ENCODE measurements at places on chromosomes 12 and 14.

DNA sequence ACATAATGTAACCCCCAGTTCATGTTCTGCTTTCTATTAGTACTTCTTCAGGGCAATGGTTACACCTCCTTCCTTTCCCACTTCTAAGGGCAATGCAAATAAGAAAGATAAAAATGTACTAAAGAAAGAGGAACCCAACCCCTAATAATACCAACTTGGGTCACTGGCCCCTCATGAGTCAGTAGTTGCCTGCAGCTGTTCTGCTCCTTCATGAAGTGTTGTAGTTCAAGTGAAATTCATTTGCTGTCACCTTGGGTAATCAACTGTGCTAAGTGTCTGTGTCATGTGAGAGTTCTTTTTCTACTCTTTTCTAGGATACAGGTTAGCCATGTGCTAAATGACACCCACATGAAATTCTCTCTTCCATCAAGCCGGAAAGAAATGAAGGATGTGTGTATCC, 91.8 kb downstream of the PLXNC1 start:
- DNase-seq = no peak

DNA sequence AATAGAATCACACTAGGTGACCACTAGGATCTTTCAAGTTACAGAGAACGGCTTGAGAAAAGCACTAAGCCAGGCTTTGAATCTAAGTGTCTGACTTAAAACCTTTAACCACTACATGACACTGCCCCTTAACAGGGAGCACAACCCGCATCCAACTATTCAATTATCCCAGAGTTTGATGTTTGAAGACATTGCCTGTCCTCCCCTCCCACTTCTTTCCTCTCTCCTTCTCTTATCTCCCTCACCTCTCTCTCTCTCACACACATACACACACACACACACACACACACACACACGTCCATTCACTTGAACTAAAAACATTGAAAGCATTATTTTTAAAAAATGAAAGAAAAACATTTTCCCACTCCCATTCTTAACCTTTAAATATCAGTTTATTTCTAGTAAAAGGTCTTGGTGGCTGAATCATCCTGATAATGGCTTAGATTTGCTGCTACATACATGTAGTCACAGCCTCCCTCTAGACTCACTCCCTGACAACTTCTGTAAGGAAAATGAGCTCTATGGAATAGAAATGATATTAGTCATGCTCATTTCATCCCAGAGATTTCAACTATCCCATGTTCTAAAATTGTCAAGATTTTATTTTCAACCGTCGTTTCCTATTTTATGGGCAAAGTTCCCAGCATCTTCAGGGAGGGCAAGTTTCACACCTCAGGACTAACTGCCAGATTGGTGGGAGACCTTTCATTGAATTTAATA, 53.5 kb upstream of the RAP1B start:
- DNase-seq = no peak

DNA sequence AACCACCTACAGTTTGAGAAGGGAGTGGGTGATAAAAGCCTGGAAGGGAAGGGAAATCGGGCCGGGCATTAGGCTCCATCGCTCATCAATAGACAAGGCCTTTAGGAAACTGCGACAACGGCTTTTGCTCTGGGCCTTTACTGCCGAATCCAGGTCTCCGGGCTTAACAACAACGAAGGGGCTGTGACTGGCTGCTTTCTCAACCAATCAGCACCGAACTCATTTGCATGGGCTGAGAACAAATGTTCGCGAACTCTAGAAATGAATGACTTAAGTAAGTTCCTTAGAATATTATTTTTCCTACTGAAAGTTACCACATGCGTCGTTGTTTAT, 261 bp upstream of the RNU7-1 start:
- DNase-seq = no peak

GRCh38 chr14:20989471-20989786, 351 bp upstream of the METTL17 start:
- DNase-seq = no peak

DNA sequence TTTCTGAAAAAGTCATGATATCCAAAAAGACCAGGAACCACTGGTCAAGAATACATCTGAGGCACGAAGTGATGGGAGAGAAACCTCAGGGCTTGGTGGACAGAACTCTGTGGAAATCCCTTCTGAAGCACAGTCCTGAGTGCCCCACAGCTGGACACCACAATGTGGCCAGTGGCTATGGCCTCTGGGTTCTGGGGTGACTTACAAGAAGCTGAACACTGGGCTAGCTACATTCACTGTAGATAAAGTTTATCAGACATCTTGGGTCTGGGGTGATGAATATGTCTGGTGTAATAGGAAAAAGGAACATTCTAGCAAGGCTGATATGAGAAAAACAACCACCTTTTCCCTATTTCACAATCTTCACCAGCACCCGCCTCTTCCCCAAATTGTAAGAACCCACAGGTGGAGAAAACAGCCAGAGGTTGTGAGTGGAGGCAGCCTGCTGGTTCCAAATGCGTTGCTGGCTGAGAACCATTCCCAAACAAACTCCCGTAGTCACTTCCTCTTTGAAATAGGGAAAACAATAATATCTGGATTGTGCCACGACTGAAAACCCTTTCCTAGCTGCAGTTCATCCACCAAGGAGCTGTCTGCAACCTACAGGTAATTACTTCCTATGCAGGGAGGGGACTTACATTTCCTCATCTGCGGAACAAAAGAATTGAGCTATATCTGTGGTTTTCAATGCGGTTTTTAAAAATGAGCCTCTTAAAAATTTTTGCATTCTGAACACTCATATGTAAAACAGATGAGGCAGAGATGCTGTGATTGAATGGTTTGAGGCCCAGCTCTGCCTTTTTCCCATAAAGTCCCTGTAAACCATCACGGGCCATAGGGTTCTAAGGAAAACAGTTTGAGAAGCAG, 193.6 kb downstream of the SLC41A2 start:
- DNase-seq = no peak

DNA sequence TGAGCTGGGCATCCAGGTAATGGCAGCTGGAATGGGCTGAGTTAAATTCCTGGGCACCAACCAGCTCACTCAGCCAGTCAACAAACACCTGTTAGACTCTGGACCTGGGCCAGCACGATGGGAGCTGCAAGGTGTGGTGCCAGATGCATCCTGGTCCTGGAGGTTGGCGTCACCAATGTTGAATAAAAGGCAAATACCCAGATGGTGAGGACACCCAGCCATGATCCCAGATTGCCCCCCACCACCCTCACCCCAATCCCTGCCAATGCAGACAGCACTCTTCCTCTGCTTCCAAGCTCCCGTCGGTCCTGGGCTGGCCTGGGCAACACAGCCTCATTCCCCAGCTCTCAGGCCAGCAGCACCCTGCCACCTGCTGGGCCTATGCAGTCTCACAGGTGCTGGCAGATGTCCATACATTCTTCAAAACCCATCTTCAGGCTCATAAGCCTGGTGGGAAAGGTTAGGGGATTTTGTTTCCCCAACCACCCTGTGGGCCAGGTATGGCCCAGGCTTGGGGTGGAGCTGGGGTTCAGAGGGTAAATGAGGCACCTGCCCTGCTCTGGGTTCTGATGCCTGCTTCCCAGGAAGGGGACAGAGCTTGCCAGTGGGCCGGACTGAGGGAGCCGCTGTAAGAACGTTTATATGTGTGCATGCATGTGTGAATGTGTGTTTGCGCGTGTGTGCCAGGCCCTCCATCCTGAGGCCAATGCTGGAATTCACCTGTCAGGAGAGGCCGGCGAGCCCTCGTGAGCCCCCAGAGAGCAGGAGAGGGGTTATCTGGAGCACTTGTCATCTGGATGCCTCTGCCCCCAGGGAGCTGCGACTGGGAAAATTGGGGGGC, 58.0 kb downstream of the LGMN start:
- no peak for DNase-seq

- no peak for DNase-seq
Observed at GRCh38 chr14:56797569-56798446, 12.5 kb downstream of the OTX2 start.

- DNase-seq = no peak
Observed at GRCh38 chr12:14442221-14442881, 76.9 kb downstream of the ATF7IP start.

DNA sequence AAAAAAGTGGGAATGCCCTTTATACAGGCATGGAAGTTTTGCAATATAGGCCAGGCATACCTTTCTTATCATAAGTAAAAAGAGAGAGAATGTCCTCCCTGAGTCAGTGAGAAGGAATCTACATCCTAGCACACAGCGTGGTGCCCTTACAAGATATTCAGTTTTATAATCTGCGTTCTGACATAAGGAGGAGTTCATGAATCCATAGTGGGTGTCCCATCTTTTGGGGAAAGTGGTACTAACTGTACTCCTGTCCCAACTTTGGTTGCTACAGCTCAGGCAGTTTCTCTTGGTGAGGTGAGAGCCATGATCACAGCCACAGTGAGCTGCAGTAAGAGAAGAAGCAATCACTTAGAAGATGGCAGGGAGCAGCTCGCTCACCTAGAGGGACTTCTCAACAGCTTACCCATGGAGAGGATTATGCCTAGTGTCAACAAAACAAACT, 332.9 kb downstream of the BCAT1 start:
- no peak for DNase-seq

DNA sequence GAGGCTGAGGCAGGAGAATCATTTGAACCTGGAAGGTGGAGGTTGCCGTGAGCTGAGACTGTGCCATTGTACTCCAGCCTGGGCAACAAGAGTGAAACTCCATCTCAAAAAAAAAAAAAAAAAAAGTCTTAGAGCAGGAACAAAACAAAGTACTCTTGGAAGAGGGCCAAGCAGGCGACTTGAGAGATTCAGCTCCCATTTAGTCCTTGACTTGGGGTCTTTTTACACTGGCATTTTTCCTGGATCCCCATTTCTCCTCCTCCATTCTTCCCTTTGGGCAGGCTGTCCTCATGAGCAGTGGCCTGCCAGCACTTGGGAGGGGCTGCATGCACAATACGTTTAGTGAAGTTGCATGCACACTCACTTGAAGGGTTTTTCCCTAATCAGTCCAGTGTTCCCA, 72.9 kb downstream of the C14orf132 start:
- DNase-seq = no peak

- DNase-seq = no peak
Observed at GRCh38 chr12:65632131-65632855, 192.0 kb upstream of the HMGA2 start.

DNA sequence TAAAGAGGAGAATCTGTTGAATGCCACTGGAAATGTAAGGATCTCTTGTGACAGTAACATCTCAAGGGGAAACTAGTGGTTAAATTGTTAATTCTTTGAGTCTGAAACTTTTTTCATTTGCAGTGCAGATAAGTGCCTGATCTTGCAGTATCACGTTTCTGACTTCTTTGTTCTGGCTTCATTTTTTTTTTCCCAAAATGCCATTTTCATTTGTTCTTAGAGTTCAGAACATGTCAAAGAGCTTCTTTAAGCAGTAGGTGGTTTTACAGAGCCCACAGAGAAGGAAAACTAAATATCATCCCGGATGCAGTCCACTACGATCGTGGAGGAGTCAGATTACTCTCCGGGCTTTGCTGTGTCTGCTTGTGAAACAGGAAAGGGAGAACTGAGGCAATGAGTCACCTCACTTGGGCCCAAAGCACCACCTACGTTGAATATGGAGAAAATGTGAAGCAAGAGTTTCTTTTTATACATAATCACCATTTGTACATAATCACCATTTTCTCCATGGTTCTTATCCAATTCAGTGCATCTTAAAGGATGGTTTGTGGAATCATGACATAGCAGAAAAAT, 43.9 kb downstream of the HMGA2 start:
- no peak for DNase-seq

DNA sequence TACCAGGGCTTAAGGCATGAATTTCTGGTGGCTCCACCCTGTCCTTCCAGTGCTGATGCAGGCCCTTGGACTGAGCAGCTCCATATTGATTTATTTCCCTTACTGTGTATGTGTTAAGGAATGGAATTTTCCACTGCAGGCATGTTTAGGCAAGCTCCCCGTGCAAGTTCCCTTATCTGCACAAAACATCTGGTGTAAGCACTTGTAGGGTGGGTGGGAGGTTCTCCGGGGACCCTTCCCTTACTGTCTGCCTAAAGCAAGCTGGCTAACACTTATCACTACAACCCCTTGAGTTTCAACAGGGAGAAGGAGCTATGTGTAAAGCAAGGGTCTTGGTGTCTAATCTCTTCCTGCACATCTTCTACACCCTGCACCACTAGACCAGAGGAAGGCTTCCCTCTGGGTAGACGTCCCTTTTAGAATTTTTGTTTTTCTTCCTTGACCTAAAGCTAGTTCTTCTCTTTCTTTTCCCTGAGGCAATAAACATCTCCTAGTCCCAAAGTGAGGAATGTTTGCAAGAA, 22.0 kb upstream of the DRAM1 start:
- no peak for DNase-seq

- DNase-seq = no peak
Observed at GRCh38 chr14:105601360-105602242, 75.2 kb downstream of the TMEM121 start.

DNA sequence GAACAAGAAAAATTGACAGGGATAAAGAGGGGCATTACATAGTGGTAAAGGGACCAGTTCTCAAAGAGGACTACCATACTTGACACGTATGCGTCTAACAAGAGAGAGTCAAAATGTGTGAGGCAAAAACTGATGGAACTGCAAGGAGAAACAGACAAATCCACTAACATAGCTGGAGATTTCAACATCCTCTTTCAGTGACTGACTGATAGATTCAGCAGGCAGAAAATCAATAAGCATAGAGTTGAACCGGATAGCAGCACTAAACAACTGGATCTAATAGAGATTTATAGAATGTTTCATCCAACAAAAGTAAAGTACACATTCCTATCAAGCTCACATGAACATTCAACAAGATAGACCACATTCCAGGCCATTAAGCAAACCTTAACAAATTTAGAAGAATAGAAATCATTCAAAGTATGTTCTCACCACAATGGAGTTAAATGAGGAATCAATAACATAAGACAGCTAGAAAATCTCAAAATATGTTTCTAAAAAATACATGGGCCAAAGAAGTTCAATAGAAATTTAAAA, 16.1 kb upstream of the CRACR2A start:
- DNase-seq = no peak

DNA sequence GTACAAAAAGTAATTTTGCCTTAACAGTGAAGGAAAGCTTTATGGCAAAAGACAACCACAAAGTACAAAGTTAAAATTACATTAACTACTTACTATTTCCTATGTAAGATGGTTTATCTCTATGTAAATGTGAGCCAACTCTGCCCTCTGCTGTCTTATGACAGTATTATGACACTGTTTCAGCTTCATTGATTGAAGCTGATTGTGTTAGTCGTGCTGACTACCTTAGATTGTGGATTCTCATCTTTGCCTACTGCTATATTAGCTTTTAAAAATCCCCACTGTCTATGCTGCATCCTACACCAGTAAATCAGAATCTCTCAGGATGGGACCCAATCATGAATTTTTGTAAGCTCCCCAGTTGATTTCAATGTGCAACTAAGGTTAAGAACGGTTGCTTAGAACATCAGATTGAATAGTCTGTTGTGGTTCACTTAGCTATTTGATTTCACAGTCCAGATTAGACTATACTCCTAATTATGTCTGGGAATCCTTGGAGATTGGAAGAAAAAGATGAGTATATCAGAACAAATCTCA, 12.2 kb upstream of the SPTB start:
- no peak for DNase-seq

GRCh38 chr14:94383777-94384176, 4.6 kb downstream of the SERPINA1 start:
- DNase-seq = no peak
